ENCODE measurements at places on chromosomes 4 and X.

GRCh38 chr4:143391895-143392294 lies 55.2 kb downstream of the GAB1 start:
- DNase-seq, result no peak

GRCh38 chrX:107709266-107709806 lies 66.3 kb downstream of the TSC22D3 start:
- no peak for DNase-seq

GRCh38 chrX:63761639-63762038 lies 23.4 kb downstream of the ARHGEF9 start:
- DNase-seq, result no peak

DNA sequence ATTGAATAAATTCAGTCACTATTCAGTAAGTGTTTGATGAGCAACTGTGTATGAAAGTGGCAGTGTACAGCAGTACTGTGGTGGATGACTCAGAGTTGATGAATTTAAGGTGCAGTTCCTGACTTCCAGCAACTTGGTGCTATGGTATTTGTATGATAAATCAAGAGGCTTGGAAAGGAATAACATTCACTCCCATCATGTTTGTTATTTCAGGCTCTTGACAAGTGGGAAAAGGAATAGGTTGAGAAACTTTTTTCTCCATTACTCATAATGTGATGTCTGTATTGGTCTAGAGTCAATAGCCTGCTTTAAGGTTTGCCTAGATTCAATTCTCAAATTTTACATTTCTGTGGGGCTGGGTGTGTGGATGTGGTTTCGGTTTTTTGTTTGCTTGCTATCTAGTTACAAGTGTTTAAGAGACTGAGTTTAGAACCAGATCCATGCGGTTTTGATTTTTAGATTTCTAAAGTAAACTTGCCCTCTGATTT lies 35.1 kb upstream of the CYP2U1 start:
- no peak for DNase-seq

DNA sequence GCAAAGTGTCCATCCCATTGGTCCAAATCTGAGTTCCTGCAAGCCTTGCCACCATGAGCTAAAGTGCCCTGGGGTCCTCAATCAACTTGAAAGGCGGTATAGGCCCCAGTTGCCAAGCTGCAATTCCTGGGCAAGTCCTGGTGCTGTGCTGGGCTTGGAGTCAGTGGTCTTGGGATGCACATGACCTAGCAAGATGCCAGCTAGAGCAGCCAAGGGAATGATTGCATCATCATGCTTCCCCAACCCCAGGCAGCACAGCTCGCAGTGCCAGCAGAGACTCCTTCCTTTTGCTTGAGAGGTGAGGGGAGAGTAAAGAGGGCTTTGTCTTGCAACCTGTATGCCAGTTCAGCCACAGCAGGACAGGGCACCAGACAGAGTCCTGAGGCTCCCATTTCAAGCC lies 50.5 kb downstream of the KCNIP4 start:
- no peak for DNase-seq

GRCh38 chr4:182250446-182250845 lies 7.2 kb downstream of the TENM3 start:
- DNase-seq, result no peak

DNA sequence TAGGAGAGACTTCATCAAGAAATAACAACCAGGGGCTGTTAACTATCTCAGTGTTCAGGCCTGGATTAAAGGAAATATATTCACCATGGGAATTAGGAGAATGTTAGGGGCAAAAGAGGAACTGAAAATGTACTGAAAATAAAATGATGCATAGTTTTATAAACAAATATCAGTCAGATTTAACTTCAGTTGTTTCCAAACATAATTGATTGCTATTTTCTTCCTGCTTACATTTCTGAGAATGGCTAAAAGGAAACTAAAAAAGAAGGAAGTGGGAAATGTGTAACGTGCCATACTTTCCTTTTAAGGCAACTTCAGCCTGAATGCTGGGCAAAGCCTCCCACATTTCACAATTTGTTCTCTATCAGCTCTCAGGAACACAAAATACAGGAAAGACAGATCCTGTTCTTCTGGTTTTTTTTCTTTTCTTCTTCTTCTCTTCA lies 178.1 kb downstream of the MAML3 start:
- DNase-seq, result no peak

Data from left hindlimb (tissue), 1 donor.